ENCODE measurements at places on chromosomes 3 and 15.

GRCh38 chr3:28224430-28224829, 17.0 kb upstream of the CMC1 start:
- no peak for DNase-seq

GRCh38 chr3:191254098-191254873, 55.2 kb downstream of the OSTN start:
- no peak for DNase-seq

GRCh38 chr15:85100186-85100937, 118.7 kb downstream of the PDE8A start:
- DNase-seq, result no peak

GRCh38 chr3:129605922-129606635, 397 bp downstream of the PLXND1 start:
- no peak for DNase-seq

DNA sequence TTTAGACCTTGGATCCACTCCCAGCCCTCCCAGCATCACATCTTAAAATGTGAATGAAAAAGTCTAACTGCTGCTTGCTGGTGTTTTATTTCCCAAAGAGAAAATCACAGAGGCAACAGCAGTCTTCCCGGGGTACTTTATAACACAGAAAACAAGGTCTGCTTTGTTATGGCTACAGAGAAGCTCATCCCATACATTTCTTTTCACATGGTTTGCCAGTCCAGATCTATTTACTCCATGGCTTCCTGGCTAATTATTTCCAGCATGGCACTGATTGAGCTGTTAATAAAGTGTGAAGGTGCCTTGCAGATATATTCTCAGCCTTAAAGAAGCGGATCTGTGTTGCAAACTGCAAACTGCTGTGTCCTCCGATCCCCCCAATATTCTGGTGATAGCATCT, 466.1 kb upstream of the CFAP20DC start:
- DNase-seq, result no peak

DNA sequence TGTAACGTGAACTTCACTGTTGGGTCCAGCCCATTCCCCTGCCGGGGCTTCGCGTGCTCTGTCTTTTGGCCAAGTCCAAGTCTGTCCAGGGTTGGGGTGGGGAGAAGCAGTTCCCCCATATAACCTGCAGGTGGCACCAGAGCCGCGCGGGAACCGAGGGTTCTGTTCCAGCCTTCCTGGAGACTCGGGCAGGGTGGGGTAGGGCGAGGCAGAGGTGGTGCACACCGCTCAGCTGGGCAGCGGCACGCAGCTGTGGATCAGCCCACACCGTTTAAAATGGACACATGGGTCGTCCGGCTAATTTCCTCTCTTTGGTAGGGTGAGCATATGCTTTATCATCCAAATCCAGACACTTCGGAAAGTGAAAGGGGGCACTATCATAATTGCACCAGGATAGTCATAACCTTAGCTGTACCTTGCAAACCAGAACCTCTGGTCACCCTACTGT, 118.1 kb downstream of the TBC1D2B start:
- DNase-seq, result peak; percentile 46

DNA sequence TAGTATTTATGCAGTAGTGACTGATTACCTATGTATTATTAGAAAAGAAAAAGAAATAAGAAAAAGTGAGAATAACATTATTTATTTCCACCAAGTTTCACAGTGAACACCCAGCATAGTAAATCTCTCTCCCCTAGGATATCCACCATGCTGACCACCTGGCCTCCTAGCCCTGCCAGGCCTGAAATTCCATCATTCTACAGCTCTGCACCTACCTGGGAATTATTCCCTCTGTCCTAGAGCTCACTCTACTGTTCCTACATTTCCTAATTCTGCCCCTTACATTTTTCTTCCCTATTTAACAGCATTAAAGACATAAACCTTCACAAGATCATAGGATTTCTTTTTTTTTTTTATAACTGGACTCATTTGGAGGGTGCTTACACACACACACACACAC, 525.3 kb upstream of the PPP2R3A start:
- no peak for DNase-seq

GRCh38 chr3:181952221-181952620, 240.5 kb downstream of the SOX2 start:
- no peak for DNase-seq

DNA sequence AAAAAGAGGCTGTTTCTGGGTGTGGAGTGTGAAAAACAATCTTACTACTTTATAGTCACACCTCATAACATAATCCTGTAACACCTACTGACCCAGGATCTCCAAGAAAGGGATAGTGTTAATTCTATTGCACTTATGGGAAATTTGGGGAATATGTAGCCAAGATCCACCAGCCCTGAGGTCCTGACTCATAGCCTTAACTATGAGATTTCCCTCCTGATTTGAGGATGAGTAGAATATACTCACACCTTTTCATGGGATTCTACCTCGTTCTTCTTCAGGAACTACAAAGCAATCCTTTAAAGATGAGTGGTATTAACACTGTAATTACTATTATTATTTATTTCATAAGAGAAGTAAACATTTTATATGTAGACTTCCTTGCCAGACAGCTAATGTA, 315.2 kb downstream of the MECOM start:
- DNase-seq, result no peak

DNA sequence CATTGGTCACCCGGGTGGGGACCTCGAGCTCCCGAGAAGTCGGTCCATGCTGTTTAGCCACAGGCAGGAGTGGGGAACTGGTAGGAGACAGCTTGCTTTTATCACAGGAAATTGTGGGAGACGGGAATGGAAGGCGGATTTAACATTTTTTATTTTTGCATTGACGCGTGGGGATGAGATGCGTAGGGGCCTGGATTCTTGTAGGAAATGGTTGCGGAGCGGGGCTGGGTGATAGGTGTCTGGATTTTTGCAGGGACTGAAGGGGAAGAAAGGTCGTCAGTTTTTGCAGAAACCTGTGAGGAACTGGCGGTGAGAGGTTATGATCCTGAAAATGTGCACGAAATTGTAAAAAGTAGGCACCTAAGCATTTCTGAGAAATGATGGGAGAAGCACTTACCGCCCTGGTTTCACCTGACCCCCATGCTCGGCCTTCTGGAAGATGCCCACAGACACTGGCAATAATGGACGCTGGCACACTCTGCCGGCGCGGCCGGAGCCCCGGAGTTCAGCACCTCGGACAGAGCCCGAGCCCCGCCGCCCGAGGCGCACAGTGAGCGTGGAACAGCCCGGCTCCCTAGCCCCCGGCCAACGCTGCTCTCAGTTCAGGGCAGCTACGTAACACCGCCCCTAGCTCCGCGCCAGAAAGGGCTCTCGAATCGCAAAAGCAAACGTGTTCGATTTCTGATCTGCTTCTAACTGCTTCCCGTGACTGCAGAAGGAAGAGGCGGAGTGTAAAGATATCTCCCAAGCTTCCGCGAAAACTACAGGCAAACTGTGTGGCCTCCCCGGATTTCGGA, 928 bp downstream of the ANKRD34C start:
- peak; percentile 22 for DNase-seq

- no peak for DNase-seq
Measured at GRCh38 chr15:42184736-42185135, 23.4 kb downstream of the VPS39 start.

DNA sequence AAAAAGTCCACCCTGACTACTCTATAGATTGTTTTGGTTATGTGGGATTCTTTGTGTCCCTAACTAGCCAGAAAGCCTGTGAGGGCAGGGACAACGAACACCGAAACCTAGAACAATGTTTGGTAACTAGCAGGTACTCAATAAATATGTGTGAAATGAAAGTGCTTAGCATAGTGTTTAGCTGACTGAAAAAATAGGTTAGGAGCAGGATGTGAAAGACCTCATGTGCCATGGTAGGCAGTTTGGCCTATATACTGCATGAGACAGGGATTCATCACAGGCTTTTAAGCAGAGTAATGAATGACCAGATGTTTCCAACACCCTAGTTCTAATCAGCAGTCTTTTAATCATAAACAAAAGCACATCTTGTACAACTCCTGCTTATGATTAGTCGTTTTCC, 64.2 kb downstream of the MYO5A start:
- no peak for DNase-seq
